ENCODE measurements at places on chromosomes 5 and 9.

DNA sequence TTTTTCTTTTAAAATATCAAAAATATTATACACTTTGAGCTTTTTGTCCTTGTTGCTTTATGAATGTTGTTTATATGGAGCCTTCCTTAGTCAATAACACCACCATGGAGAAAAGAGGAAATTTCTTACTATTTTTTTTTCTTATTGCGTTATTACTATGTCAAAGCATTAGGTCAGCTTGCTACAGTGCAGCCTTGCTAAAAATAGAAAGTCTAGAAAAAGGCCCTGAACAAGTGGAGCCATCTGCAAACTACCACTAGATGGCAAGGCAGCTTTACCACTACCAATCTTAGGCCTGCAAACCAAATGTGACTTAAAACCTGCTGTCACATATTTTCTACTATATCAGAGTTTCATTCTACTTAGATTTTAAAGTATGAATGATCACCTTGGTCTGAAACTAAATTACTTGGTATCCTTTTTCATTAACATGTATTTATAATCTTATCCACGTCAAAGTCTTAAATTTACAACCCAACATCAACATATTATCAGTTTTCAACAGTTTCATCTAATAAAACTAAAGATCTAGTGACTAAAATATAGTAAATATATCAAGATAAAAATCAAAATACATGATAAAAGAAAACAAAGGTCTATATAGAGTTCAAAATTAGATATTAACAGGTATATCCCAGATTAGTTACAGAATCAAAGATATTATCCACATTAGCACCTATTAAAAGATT is 113.1 kb upstream of the ACOT12 start:
- peak; percentile 81 for DNase-seq

GRCh38 chr5:114255260-114255659 is 106.6 kb upstream of the KCNN2 start:
- DNase-seq, result no peak

- no peak for DNase-seq
Measured at GRCh38 chr5:176425138-176425537, 8.8 kb upstream of the CLTB start.

DNA sequence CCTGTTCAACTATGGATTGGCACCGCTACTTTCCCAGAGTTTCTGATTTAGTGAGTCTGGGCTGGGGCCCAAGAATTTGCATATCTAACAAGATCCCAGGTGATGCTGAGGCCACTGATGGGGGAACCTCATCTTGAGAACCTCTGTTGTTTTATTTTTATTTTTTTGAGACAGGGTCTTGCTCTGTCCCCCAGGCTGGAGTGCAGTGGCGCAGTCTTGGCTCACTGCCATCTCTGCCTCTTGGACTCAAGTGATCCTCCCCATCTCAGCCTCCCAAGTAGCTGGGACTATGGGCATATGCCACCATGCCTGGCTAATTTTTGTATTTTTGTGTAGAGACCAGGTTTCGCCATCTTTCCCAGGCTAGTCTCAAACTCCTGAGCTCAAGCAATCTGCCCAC is 35.7 kb downstream of the LMX1B start:
- no peak for DNase-seq

DNA sequence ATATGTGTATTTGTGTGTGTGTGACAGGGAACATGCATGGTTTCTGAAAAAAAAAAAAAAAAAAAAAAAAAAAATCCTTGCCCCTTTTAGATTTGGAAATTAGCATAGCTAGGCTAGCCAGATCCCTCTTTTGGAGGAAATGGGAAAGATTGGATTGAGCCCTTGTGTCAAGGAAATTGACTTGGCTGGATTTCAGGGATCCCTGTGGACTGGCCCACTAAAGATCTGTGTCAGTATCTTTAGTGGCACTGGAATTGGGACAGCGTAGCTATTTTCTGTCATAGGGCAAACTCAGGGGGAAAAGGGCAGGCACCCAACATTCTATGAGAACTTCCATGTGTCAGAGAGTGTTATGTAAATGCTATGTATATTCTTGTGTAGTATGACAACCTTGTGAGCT is 35.4 kb downstream of the SH3GL2 start:
- no peak for DNase-seq

GRCh38 chr5:177100714-177101121 is 14.0 kb downstream of the FGFR4 start:
- DNase-seq, result no peak

DNA sequence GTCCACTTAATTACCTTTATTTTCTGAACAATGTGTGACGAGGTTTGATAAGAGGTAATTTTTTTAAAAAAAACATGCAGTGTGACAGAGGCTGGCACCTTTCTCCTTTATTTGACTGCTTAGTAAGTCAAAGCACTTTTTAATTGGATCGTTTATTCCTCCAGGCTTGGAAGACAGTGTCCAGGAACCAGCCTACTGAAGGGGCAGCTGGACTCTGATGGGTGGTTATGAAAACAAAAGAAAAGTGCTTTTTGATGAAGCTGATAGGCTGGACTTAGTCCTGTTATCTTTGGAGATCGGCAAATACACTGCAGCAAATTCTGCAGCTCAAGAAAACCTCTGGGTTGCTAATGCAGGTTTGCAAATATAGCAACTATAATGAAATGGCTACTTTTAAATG is 141.7 kb downstream of the DCP2 start:
- no peak for DNase-seq

DNA sequence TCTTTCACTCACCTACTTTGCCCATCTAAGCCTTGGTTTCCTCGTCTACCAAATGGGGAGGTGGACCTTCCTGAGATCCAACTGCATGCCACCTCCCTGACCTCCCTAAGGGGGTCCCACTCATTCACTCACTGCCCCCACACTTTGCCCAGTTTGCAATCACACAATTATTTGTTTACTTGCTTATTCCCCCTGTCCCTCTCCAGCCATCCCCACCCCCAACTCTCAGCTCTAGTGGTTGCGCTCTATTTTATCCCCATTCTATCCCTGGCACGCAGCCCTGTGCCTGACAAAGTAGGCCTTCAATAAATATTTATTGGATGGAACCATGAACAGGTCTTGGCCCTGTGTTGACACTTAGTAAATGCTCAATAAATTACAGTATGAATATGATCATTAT is 130.8 kb upstream of the LARP1 start:
- no peak for DNase-seq

DNA sequence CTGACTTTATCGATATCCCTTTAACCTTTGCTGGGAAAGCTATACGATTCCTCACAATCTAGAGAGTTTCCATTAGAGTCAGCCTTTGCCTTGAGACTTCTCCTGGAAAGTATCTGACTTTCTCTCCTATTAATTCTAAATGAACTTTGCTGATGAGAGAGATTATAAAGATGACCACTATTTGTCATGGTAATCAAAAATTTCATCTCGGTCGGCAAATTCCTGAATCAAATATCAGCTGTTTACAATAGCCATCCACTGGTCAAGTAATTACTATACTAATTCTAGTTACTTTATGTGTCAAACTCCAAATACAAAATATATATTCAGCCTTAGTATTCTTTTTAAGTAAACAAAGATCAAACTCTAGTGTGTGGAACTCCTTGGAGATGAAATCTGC is 164.4 kb upstream of the ITGA1 start:
- no peak for DNase-seq

- DNase-seq, result no peak
Measured at GRCh38 chr5:167896814-167897213, 394.6 kb upstream of the WWC1 start.

- DNase-seq, result peak; percentile 93
Measured at GRCh38 chr9:127937388-127938297, at the start of gene DPM2. DPM2 (minus strand) TSS chr9:127937854; CDS start chr9:127937820, 34 bp downstream.

- no peak for DNase-seq
Measured at GRCh38 chr5:120435129-120435528, 29.0 kb upstream of the PRR16 start.

GRCh38 chr5:90015584-90016018 is 394.0 kb downstream of the CETN3 start:
- no peak for DNase-seq

GRCh38 chr5:31470608-31471007 is 61.3 kb downstream of the DROSHA start:
- peak; percentile 85 for DNase-seq

DNA sequence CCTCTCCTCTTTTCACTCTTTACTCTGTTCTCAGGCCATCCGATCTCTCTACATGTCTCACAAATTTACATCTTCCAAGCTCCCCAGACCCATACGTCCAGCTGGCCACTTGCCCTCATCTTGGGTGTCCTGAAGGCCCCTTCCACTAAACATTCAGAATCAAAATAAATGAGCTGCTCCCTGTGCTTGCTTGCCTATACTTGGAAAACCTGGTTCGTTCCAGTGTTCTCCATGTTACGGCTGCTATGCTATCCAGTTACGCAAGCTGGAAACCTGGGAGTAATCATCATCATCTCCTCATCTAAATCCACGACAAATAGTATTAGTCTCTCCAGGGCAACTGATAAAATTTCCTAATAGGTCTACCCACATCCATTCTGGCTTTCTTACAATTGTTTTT is 165.0 kb upstream of the FBXL17 start:
- no peak for DNase-seq

- no peak for DNase-seq
Measured at GRCh38 chr5:137394380-137394779, 104.7 kb downstream of the SPOCK1 start.

DNA sequence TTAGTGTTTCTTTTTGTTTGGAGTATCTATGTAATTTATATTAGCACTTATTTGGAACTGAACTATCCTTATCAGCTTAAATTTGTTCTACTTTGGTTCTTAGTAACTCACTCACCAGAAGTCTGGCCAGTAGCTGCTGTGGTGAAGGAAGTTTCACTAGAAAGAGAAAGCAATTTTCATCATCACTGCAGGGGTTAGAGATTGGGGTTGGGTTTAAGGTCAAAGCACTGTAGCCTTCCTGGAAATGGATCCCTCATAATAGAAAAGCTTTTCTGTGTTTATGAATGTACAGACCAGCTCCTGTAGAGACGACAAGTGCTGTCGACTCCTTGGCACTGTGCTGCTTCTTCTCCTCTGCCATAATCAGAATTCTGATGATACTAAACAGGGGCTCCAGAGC is 22.2 kb downstream of the MROH2B start:
- DNase-seq, result no peak

GRCh38 chr9:124875501-124875900 is 13.6 kb downstream of the ARPC5L start:
- no peak for DNase-seq

DNA sequence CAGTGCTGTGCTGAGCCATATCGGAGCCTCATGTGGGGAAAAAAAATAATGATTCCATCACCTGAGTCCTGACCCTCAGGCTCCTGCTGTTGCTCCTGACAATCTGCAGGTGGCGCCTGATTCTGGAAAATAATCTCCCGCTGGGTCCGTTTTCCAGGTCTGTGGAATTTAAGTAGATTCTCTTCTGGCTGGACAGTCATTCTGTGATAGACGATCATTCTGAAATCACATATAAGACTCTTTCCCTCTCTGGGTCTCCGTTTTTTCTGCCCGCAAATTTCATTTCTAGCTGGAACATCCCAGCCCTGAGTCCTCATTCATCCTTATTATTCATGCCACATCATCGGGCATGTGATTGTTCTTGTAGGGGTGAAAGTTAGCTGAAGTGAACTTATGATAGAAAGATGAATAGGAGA is 22.1 kb upstream of the STXBP1 start:
- peak; percentile 45 for DNase-seq

- no peak for DNase-seq
Measured at GRCh38 chr9:99265691-99266090, 43.6 kb downstream of the SEC61B start.

- peak; percentile 92 for DNase-seq
Measured at GRCh38 chr9:129626079-129626624, at the start of gene NTMT1. NTMT1 (plus strand) TSS chr9:129626163; CDS start chr9:129632704, 6,541 bp downstream.

DNA sequence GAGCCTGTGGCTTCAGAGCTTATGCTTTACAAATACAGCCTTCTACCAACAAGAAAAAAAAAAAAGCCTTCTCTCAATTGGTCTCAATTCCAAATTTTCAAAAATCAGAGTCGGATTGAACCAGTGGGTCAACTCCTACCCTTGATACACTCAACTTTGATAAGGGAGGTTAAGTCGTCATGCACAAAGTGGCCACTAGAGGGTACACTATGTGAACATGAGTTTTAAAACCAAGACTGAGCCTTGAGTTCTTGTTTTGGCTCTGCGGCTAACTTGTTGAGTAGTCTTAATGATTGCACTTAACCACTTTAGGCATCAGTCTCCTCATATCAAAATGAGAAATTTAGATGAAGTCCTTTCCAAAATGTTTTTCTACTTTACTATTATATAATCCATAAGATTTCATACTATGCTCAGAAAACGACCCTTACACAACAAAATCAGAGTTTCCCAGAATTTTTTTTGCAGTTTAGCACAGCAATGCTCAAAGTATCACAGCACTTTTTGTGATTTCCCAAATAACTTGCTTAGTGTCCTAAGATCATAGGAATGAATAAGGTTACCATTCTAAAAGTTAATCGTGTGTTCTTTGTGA is 92.9 kb upstream of the MTAP start:
- peak; percentile 65 for DNase-seq
